ENCODE measurements at places on chromosomes 3 and 15. TPM values are rescaled to one million over a fixed set of nuclear protein-coding genes. Genes with fewer than 3 reads are reported as not detected.

Gene SNX22
- 6.1 TPM for total RNA-seq

Gene SAMD7
- not detected for total RNA-seq

Gene TEX55
- total RNA-seq: not detected

Gene ZPLD1
- total RNA-seq: not detected

Gene TP63
- total RNA-seq: 0.09 TPM

Gene CPLX3
- 0.09 TPM for total RNA-seq

Gene FILIP1L
- total RNA-seq: 0.11 TPM

Gene BHLHE40
- total RNA-seq: 7.5 TPM

Gene EFHB
- total RNA-seq: 0.46 TPM

Gene LSAMP
- total RNA-seq: 3.6 TPM

Gene RMDN3
- total RNA-seq: 25.9 TPM

Gene TUSC7
- not detected for total RNA-seq

Gene NR1I2
- total RNA-seq: 2.8 TPM

Gene SEMA3G
- 2.5 TPM for total RNA-seq

Gene QTRT2
- total RNA-seq: 40.0 TPM

Gene TRH
- 0.16 TPM for total RNA-seq

Measured in WTC11 (cell line).